ENCODE measurements at places on chromosomes 12 and 14.

- DNase-seq: no peak
Measured at GRCh38 chr12:5622280-5622679, 190.4 kb downstream of the NTF3 start.

- no peak for DNase-seq
Measured at GRCh38 chr12:121582583-121583333, 1.9 kb upstream of the KDM2B start.

DNA sequence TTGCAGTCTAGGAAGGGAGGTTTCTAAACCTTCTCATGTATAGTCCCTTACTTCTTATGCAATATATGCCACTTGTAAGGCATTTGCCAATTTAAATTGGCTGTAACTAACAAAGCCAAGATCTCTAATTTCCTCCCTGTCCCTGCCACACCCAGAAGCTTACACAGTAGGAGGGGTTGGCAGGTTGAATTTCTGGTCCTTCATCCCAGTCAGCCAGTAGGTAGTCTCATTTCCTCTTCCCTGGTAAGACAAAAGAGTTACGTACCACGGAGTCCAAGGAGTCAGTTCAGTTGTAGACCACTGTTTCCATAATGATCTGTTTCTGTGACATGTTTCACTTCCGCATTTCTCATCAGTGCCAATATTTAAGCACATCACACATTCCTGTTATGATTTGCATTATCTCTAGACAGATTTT is 47.0 kb upstream of the PLBD1 start:
- no peak for DNase-seq

- DNase-seq: no peak
Measured at GRCh38 chr12:104347374-104348075, 44.0 kb downstream of the EID3 start.

DNA sequence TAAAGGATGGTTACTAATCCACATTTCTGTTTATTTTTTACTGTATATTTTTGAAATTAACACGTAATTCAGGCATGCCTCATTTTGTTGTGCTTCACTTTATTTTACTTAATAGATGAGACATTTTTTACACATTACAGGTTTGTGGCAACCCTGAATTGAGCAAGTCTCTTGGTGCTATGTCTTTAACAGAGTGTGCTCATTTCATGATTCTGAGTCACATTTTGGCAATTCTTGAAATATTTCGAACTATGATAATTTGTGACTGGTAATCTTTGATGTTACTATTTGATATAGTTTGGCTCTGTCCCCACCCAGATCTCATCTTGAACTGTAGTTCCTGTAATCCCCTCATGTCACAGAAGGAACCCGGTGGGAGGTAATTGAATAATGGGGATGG is 1120.5 kb upstream of the FLRT2 start:
- no peak for DNase-seq

GRCh38 chr12:109777544-109777943 is 55.7 kb downstream of the TRPV4 start:
- no peak for DNase-seq

GRCh38 chr14:63508033-63508432 is 35.1 kb downstream of the PPP2R5E start:
- DNase-seq: no peak

- DNase-seq: no peak
Measured at GRCh38 chr14:60090864-60091519, 731 bp upstream of the PCNX4 start.

GRCh38 chr14:99679543-99679942 is 4.6 kb upstream of the CYP46A1 start:
- DNase-seq: no peak

DNA sequence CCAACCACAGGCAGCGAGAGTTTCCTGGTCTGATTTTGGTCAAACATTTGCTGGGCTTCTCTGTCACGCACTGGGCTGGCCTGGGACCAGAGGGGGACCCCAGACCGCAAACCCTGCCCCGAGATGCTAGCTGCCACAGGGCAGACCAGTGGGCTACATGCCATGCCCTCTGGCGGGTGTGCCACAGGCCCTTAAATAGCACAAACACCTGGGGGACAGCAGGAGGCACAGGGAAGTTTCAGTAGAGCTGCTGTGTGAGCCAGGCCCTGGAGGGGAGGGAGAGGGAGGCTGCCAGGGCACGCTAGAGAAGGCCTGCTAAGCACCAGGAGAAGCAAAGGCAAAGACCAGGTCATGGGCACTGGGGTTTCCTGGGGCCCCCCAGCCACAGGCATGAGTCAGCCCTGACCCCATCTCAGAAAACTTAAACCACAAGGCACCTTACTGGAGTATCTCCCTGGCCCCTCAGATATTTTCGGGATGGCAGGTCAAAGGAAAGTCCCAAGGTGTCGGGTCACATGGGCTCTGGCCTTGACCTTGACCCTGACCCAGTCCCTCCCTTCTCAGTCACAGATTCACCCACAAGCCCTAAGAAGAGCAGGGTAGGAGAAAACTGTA is 29.2 kb downstream of the ITPK1 start:
- no peak for DNase-seq

- DNase-seq: no peak
Measured at GRCh38 chr12:12592930-12593329, 18.7 kb upstream of the CREBL2 start.

- no peak for DNase-seq
Measured at GRCh38 chr14:65444230-65444629, 31.7 kb downstream of the FUT8 start.

- DNase-seq: no peak
Measured at GRCh38 chr14:96827290-96827689, 30.1 kb downstream of the VRK1 start.

DNA sequence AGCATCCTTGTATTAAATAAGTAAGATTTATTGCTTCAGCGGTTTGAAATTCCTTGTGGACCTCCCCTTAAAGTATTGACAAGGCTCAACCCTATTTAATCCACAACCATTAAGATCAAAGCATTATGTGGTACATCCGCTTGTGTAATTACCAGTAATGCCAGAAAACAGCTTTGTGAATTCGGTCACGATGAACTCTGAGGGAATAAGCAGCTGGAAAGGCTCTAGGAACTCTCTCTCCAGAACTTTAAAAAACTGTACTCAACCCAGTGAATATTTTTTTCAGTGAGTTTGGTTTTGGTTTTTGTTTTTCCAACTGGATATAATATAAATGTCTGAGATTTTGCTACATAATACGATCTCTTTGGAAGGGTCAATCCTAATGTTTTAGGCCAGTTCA is 49.3 kb upstream of the DIO2 start:
- DNase-seq: no peak

DNA sequence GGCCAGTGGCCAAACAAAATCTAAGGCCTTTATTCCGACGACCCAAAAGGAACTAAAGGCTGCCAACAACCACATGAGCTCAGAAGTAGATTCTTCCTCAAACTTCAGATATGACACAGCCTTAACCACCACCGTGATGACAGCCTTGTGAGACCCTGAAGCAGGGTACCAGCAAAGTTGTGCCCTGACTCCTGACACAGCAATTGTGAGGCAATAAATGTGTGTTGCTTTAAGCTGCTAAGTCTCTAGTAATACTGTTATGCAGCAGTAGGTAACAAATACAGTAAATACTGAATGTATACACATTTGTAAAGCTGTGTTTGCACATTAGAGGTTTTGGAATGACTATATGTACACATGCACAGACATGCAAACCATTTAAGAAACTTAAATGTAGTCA is 10.7 kb upstream of the SLC6A13 start:
- no peak for DNase-seq

- peak; percentile 23 for DNase-seq
Measured at GRCh38 chr12:53047221-53048032, 2.4 kb upstream of the TNS2 start.

DNA sequence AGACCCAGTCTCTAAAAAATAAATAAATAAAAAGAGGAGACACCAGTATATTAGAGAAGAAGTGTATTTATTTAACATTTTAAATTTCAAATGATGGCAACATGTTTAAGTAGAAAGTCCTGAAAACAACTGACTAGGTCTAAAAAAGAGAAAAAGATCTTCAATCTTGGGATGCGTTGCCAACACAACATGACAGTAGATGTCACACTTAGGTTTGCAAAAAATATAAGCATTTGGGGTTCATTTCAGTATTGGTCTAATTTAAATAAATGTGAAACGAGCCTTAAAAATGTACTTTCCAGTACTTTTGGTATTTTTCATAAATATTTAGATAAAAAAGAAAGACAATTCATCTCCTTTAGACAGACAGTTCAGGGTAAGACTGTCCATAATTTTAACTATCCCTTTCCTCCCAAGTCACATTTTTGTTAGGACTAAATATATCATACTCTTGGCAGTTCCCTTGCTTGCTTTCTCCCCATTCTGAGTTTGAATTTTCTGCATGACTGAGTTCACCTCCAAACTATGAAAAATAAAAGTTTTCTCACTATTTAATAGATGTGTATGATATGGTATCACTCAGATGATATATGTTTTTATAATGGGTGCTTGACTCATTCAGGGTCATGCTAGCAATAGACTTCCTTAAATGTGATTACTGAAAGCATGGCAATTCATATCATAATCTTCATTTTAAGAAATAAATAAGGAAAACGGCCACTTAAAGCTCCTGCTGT is 4.3 kb downstream of the C14orf93 start:
- DNase-seq: no peak

DNA sequence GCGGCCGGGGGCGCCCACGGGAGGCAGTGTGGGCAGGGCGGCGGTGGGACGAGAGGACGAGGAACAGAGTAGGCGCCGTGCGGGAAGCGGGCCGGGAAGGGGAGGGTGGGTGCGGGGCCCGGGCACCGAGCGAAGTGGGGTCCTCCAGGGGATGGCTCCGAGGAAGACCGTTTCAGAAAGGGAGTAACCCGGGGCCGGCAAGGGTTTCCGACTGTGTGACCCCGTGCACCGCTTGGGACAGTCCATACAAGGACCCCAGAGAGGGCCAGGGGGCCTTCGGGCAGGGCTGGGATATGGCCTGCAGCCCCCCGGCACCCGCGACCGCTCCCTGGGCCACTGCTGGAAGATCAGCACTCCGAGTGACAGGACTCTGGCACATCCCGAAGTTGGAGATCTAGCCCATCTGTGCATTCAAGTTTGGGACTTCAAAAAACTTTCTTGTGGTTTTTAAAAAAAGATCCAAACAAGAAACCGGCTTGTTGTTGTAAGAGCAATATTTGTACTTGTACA is 448 bp downstream of the TSPAN9 start:
- DNase-seq: no peak

DNA sequence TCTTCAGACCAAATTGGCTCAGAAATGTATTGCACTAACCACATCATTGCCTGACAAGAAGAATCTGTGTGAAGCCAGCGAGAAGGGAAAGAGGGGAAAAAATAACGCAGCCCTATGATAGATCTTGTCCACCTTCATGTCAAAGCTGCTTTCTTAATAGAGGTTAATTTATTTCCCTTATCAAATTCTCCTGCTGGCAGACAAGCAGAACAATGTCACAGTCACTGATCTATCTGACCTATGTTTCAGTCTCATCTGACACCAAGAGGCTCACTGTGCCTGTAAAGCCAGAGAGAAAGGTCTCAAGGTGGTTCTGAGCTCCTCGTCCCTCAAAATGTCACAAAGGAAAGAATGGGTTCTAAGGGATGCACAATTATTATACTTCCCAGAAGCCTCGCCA is 190.2 kb upstream of the NOS1 start:
- no peak for DNase-seq

DNA sequence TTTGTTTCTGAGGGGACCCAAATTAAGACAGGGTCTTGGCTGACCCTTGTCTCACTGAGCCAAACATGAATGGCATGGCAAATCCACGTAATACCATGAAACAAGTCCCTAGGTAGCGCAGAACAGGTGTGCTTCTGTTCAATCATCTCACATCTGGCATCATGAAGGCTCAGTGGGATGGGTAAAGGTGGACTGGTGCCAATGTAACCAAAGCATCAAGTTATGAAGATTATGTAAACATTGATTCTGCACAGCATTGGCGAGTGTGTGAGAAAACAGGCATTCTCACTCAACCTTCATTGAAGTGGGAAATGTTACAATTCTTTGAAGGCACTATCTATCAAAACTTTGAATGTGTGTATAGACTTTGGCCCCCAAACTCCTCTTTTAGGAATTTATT is 41.9 kb downstream of the PTGER2 start:
- DNase-seq: no peak

DNA sequence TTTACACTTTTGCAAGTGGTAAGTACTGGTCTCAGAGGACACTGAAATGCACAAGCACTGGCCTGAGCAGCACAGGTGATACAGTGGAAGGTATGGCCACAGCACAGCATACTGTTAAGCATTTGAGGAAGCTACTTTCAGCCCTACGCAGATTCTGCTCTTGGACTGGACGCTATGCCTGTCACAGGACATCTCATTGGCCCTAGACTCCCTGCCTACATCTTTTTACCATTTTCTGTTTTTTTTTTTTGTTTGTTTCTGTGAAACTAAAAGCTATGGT is 144.2 kb upstream of the ABCD2 start:
- DNase-seq: no peak

- no peak for DNase-seq
Measured at GRCh38 chr14:99676657-99677056, 7.4 kb upstream of the CYP46A1 start.

Measured in stimulated activated CD8-positive, alpha-beta memory T cell treated with anti-CD3 and anti-CD28 coated beads, Interleukin-15, amount 100 ng/mL, for 4 hours (primary cell).